Foreskin keratinocyte (primary cell): ENCODE measurements at places on chromosomes 1 and 21. TPM values are rescaled to one million over a fixed set of nuclear protein-coding genes. Genes with fewer than 3 reads are reported as not detected.

Gene OR2L2
- polyA plus RNA-seq, result not detected in 2 replicates

Gene B3GALT2
- not detected in 2 replicates for polyA plus RNA-seq

Gene HLX
- not detected in 2 replicates for polyA plus RNA-seq

Gene SETDB1
- polyA plus RNA-seq, result 11.6 and 12.7 TPM in 2 replicates

Gene AIDA
- 47.5 and 48.8 TPM in 2 replicates for polyA plus RNA-seq

DNA sequence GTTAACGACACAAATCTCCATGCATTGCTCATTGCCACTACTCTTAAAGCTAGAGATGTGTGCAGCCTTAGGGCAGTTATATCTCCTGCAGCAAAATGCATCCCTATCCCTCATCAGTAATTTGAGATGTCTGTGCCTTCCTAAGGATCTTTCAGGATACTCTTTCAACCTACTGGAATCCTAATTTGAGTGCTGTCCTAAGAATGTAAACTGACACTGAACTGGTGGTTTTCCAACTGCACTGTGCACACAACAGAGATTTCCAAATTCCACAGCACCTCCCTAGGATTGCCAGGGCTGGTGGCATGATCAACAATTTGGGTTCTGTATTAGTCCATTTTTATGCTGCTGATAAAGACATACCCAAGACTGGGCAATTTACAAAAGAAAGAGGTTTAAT lies 193.9 kb downstream of the LTN1 start:
- DNase-seq, result no peak

- no peak for DNase-seq
Observed at GRCh38 chr1:97384294-97384968, 536.4 kb downstream of the DPYD start.

- no peak for DNase-seq
Observed at GRCh38 chr1:88655685-88656299, 28.3 kb upstream of the PKN2 start.

GRCh38 chr1:8754247-8754650 lies 63.2 kb downstream of the RERE start:
- DNase-seq, result no peak

DNA sequence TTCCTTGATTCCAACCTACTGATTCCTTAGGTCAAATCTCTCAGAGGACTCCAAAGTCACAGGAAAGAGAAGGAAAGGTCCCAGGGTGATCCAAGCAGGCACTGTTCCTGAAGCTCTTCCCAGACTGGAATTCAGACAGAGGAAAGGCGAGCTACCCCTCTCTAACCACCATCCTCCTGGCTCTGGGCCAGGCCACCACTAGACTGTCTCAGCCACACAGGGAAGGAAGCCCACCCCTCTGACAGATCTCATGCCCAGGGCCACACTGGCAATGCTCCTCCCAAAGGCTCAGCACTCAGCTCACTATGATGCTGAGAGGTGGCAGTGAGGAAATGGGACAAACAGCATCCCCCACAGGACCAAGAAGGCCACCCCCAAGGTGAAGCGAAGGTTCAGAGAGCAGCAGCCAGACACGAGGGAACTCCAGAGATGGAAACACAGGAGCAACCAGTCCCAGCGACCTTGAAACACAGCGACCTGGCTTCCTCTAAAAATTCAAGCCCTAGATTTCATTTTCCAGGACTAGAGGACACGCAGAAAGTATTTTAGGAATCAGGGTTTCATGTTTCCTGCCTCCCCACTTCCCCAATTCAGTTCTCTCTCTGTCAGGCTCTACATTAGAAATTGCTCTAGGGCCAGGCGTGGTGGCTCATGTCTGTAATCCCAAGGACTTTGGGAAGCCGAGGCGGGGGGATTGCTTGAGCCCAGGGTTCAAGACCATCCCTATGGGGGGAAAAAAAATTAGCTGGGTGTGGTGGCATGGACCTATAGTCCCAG lies 18.8 kb downstream of the PIK3C2B start:
- no peak for DNase-seq

- DNase-seq, result no peak
Observed at GRCh38 chr1:160001440-160001839, 30.4 kb downstream of the PIGM start.

GRCh38 chr1:12159816-12160215 lies 7.0 kb upstream of the TNFRSF1B start:
- peak; percentile 30 for DNase-seq

DNA sequence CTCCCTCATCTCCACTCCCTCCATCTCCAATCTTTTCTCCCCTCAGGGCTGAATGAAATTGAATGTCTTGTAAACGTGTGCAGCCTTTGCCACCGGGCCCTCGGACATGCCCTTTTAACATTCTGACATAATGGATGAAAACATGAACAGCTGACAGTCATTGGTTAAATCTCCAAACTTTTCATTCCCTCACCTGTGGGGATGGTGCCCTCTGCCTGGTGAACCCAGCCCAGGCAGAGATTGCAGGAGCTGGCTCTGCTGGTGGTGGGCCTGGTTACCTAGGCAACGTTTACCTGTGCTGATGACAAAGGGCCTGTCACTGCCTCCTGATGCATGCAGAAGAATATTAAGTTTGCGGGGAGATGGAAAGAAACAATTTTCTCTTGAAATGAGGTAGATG lies 21.3 kb downstream of the ST6GALNAC3 start:
- no peak for DNase-seq

DNA sequence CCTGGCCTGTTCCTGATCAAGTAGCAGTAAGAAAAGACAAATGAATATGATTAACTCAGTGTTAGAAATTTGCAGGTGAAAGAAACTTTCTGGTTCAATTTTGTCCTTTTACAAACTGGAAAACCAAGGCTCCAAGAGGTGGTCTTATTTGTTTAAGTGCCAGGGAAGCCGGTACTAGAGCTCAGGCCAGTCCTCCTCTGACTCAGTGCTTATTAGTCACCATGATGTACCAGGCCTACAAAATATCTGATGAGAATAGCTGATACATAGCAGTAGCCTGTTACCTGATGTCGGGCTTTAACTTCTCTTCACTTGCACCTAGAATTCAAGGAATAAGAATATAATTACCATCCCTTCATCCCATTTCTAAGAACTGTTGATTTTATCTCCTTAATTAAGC lies 394.8 kb downstream of the LMX1A start:
- peak; percentile 23 for DNase-seq

DNA sequence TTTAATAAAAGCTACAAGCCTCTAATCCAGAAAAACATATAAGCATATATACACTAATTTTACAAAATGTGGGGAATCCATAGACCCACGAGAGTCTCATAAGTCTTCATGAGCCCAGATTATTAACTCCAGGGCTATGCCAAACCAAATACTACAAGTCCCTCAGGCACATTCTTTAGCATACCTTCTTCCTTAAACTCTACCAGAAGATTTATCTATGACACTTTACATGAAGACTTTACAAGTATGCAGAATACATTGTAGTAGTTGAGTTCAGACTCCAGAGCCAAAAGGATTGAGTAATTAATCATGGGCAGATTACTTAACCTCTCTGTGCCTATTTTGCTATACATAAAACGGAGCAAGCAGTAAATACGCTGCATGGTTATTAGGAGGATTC lies 793.7 kb upstream of the ADGRL2 start:
- peak; percentile 32 for DNase-seq

GRCh38 chr1:8567146-8567545 lies 249.2 kb downstream of the SLC45A1 start:
- no peak for DNase-seq

- DNase-seq, result no peak
Observed at GRCh38 chr1:9612871-9613624, 24.3 kb downstream of the TMEM201 start.

DNA sequence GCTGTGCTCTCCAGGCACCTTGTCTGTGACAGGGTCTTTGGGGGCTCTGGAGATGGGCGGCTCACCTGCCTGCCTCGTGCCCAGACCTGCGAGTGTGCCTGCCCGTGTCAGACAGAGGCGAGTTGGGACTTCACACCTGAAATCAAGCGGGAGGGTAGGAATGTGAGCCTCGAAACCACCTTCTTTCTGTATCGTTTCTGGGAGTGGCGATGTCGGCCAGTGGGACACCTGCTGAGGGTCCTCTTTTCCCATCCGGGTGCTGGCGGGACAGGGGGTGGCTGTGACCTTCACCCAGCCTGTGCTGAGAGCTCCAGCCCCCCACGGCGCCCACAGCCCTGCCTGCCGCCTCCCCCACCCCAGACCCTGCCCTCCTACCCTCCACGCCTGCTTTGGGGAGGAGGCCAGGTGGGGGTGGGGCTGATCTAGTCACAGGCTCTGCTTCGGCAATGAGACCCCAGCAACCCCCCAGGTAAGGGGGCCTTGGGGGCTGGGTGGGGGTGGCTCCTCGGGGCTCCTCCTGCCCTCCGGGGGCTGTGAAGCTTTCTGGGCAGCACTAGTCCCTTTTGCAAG lies 15.6 kb upstream of the FAAP20 start:
- peak; percentile 62 for DNase-seq

DNA sequence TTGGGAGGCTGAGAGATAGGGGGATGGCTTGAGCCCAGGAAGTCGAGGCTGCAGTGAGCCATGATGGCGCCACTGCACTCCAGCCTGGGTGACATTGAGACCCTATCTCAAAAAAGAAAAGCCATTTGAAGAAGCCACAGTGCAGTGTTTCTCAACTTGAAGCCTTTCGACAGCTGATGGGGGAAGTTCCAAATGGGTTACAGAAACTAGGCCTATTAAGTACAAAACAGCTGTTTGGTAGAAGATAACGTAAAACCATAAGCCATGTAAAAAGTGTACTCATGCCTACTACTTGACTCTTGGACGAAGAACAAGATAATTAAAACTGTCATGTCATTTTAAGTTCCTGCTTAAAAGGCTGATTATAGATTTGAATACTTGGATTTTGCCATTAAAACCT lies 16.6 kb downstream of the COPA start:
- DNase-seq, result no peak

- no peak for DNase-seq
Observed at GRCh38 chr1:39266269-39266668, 61.8 kb downstream of the MACF1 start.

GRCh38 chr1:221667504-221667903 lies 74.4 kb downstream of the DUSP10 start:
- peak; percentile 84 for DNase-seq

DNA sequence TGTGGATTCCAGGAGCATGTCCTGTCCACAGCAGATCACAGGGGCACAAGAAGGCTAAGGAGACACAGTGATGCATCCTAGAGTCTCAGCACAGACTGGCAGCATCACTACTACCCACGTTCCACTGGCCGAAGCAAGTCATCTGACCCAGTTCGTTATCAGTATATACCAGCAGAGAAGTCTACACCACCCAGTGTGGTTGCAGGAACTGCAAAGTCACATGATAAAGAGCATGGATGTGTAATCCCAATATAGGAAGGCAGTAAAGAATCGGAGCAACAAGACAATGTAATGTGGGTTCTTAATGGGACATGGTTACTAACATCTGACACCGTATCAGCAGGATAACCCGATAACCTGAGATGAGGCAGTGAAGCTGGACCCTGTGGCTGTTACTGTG lies 246.6 kb downstream of the RRAGC start:
- no peak for DNase-seq

DNA sequence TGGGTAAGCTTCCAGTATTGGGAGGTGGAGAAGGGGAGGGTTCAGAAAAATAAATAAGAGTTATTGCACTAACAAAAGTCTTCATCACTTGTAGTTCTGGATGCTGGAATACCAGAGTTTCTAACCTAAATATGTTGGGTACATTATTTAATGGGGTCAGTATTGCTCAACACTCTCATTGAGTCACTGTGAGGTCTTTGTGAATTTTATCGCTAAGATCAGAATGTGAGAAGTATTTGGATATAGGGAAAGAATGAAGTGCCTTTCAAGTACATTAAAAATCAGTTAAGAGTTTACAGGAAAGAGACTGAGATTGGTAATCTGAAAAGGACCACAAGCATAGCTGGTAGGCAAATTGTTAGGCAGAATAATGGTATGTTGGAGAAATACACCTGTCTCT lies 8.8 kb downstream of the SNRPE start:
- no peak for DNase-seq

DNA sequence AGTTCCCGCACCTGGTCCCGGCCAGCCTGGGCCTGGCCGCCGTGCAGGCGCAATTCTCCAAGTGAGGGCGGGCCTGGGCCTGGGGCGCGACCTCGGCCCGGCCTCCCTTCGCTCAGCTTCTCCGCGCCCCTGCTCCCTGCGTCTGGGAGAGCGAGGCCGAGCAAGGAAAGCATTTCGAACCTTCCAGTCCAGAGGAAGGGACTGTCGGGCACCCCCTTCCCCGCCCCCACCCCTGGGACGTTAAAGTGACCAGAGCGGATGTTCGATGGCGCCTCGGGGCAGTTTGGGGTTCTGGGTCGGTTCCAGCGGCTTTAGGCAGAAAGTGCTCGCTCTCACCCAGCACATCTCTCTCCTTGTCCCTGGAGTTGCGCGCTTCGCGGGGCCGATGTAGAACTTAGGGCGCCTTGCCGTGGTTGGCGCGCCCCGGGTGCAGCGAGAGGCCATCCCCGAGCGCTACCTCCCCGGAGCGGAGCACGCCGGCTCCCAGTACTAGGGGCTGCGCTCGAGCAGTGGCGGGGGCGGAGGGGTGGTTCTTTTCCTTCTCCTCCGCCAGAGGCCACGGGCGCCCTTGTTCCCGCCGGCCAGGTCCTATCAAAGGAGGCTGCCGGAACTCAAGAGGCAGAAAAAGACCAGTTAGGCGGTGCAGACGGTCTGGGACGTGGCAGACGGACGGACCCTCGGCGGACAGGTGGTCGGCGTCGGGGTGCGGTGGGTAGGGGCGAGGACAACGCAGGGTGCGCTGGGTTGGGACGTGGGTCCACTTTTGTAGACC lies 1.2 kb downstream of the OLIG1 start:
- peak; percentile 11 for DNase-seq

- DNase-seq, result no peak
Observed at GRCh38 chr21:20377250-20377649, 621.0 kb upstream of the NCAM2 start.

GRCh38 chr1:74908797-74909196 lies 175.8 kb downstream of the TYW3 start:
- DNase-seq, result no peak

DNA sequence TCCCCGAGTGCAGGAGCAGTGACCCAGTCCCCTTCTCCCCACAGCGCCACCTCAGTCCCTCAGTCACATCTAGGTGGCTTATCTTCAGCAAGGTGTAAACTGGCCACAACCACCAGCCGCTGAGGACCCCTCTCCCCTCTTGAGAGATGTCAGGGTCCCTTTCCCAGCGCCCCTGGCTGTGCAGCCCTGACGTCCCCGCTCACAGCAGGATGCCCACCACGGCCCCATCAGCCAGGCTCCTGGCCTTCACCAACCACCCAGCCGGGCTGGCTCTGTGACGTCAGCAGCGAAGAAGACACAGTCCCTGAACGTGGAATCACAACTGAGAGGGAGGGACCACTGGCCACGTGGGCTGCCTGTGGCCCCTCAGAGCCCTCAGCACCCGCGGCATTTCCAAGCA lies 249.4 kb downstream of the NPHP4 start:
- no peak for DNase-seq

GRCh38 chr1:8468751-8469150 lies 150.8 kb downstream of the SLC45A1 start:
- no peak for DNase-seq

- DNase-seq, result no peak
Observed at GRCh38 chr1:234546890-234547788, 62.8 kb downstream of the IRF2BP2 start.
